ENCODE measurements at places on chromosomes 2 and 18.

GRCh38 chr2:46068636-46069035 lies 228.6 kb upstream of the EPAS1 start:
- no peak for DNase-seq

GRCh38 chr2:176777262-176777661 lies 435.3 kb upstream of the HNRNPA3 start:
- no peak for DNase-seq

GRCh38 chr2:204108330-204108751 lies 171.8 kb downstream of the ICOS start:
- DNase-seq, result peak; percentile 10

DNA sequence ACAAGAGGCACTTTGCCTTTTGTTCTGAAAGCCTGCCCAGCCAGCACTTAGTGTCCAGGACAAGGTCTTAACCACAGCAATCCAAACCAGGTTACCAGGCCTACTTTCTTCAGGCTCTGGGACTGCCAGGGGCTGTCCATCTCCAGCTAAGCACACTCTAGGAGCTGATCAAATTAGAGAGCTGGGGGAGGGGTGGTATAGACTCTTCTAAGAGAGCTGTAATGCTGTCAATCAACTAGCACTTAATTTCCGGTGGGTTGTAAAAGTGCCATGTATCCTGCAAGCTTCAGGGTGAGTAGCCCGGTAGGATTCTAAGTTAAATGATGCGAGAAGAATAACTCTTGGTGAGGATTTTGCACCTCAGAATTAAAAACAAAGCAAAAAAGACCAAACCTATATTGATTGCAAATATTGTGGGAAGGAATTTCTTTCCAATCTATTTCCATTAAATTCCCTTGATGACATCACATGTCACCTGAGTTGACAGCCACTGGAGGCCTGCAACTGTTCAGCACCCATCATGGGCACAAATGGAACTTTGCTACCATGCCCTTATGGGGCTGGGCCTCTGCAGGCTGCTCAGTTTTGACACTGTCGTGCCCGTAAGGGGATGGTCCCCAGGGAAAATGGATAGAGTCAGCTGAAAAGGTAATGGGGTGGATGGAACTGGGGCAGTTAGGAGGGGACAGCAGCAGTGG lies 8.7 kb upstream of the COX7A2L start:
- DNase-seq, result no peak

DNA sequence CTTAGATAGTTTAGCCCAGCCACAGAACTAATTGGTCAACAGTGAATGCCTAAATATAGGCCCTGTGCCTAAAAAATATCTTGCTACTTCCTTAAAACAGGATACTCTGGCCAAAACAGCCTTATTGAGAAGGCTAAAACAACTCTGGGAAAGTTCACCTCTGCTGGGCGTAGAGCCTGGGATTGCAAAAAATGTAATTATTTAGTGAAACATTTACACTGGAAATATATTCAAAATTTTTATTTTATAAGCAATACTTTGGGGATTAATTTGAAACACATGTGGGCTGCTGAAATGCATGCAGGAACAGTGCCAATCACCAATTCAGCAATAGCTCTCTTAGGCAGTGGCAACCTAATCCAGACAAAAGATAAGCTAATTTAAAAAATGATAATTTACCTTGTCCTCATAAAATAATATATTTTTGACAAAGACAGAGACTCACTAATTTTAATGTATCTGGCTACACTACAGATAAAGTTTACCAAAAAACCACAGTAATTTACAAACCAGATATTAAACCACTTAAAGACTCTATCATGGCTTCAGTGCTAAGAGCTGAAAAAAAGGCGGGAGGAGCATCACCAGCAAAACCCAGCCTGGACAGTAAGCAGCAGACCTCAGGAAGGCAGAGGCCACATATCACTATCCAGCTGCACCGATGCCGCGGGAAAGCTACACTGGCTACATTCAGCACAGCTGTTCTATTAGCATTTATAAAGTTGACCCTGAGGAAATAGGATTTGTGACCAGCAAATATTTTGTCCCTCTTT lies 18.5 kb downstream of the TRAK2 start:
- no peak for DNase-seq

DNA sequence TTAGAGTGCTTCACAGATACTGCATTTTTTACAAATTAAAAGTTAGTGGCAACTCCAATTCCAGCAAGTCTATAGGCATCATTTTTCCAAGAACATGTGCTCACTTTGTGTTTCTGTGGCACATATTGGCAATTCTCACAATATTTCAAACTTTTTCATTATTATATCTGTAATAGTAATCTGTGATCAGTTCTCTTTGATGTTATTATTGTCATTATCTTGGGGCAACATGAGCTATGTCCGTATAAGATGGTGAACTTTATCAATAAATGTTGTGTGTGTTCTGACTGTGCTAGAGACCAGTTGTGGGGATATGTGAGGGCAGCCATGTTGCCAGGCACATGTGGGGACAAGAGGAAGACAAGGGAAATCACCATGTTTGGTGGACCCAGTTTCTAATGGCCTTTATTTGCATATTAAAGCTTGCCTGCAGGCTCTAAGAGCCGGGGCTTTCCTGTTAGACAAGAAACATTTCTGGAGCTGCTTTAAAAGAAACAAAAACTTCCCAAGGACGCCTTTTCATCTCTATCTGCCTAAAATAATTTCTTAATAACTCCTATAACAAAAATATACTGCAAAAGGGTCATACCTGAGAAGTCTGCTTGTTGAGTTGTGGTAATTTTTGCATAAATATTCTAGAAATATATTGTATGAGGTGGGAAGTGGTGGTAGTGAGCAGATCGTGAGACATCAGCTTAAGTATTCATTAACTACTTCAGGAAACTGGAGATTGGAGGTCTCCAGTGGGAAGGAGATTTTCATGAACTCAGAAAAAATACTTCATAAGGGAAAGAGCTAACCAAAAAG lies 37.2 kb downstream of the KYNU start:
- peak; percentile 46 for DNase-seq

DNA sequence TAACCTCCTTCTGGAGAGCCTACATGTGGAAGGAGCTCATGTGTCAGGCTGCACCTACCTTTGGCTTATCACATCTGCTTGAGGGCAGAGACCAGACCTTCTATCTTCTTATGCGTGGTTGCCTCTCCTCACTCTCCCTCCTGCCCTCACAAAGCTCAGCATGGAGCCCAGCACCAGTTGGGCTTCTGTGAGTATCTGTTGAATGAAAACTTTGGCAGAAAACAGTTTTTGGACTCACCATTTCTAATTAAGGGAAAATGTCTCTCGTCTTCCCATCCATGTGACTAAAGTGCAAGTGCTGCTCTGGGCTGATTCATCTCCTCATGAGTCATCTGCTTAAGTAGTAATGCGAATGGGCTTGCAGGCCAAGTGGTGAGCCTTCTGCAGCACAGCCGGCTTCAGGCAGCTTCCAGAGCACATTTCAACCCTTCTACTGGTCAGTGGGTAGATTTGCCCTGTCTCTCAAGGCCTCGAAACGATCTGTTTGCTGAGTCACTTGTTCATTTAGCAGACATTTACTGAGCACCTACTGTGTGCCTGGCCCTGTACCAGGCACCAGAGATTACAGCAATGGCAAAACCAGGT lies 102.6 kb downstream of the VSNL1 start:
- no peak for DNase-seq

- DNase-seq, result no peak
Observed at GRCh38 chr2:39625927-39626270, 39.8 kb upstream of the TMEM178A start.
